ENCODE measurements at places on chromosomes 7 and 10.

GRCh38 chr7:39240864-39241263 is 263.2 kb downstream of the POU6F2 start:
- no peak for DNase-seq

GRCh38 chr10:120415709-120416330 is 41.2 kb upstream of the PLPP4 start:
- DNase-seq: peak; percentile 84

GRCh38 chr7:38561166-38561565 is 70.0 kb downstream of the AMPH start:
- DNase-seq: no peak

DNA sequence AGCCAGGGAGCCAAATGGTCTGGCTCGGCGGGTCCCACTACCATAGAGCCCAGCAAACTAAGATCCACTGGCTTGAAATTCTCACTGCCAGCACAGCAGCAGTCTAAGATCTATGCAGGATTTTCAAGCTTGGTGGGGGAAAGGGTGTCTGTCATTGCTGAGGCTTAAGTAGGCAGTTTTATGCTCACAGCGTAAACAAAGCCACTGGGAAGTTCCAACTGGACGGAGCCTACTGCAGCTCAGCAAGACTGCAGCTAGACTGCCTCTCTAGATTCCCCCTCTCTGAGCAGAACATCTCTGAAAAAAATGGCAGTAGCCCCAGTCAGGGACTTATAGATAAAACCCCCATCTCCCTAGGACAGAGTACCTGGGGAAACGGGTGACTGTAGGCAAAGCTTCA is 277.6 kb upstream of the PHF14 start:
- no peak for DNase-seq

DNA sequence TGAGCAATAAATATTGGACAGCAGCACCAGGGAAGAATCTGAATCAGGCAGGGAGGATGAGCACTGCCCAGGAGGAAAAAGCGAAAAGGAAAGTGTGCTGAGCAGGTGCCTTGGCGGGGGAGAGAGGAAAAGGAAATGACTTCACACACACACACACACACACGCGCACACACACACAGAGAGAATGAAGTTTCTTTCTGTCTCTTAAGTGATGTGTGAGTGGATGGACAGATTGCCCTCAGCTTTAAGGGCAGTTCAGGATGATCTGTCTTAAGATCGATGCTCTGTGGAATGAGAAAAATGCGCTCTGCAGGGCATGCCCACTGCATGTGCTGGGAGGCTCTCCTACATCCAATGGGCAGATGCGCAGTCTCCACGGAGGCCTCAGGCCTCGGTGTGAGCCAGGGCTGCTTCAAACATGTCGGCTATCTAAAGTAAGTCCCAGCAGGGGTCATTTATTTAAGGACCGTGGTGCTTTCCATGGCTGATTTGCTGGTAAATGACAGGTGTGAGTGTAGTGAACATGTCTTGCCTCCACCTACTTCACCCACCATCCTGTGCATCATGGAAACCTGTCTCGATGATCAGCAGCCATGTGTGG is 2.5 kb upstream of the ACBD5 start:
- peak; percentile 63 for DNase-seq

DNA sequence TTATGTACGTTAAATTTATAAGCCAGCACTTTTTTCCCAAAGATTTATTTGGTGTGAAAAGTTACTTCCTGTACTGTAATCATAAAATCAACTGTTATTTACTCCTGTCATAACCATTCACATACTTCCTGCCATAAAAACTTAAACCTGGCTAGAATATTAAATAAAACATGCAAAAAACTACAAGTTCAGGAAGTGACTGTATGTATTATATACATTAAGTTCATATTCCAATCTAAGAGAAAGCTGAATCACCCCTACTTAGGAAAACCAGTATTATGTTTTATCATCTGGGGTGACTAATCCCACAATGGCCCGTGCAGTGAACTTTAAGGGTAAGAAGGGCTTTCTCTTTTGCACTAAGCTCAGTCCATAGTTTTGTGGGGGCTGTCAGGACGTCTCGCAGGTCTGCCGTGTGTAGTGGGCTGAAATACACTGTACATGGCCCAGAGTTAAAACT is 183.7 kb upstream of the KLF14 start:
- no peak for DNase-seq

DNA sequence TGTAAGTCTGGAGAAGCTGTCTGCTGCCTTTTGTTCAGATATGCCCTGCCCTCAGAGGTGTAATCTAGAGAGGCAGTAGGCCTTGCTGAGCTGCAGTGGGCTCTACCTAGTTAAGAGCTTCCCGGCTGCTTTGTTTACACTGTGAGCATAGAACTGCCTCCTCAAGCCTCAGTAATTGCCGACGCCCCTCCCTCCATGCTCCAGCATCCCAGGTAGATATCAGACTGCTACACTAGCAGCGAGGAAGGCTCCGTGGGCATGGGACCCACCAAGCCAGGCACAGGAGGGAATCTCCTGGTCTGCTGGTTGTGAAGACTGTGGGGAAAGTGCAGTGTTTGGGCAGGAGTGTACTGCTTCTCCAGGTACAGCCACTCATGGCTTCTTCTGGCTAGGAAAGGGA is 26.4 kb upstream of the CXCL12 start:
- no peak for DNase-seq

- peak; percentile 39 for DNase-seq
These were observed 4.0 kb downstream of the GNGT1 start for GRCh38 chr7:93910076-93910994.

DNA sequence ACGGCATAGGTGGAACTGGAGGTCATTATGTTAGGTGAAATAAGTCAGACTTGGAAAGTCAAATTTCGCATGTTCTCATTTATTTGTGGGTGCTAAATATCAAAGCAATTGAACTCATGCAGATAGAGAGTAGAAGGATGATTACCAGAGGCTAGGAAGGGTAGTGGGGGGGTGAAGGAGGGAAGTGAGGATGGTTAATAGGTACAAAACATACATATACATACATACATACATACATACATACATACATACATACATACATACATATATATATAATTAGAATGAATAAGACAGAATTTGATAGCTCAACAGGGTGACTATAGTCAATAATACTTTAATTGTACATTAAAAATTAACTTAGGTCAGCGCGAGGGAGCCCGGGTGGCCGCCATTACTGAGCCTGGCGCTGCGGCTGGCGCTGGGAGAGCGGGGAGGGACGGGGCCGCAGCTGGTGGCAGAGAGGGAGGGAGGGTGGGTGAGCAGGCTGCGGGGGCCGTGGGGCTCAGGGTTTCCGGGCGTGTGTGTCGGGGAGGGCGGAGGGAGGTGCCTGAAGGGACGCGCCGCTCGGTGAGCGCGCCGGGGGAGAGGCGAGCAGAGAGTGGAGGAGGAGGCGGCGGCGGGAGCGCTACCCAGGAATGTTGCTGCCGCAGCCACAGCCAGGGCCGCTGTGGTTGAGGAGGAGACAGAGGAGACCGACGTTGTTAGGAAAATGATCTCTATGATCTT is 85.8 kb upstream of the EGFR start:
- peak; percentile 79 for DNase-seq

DNA sequence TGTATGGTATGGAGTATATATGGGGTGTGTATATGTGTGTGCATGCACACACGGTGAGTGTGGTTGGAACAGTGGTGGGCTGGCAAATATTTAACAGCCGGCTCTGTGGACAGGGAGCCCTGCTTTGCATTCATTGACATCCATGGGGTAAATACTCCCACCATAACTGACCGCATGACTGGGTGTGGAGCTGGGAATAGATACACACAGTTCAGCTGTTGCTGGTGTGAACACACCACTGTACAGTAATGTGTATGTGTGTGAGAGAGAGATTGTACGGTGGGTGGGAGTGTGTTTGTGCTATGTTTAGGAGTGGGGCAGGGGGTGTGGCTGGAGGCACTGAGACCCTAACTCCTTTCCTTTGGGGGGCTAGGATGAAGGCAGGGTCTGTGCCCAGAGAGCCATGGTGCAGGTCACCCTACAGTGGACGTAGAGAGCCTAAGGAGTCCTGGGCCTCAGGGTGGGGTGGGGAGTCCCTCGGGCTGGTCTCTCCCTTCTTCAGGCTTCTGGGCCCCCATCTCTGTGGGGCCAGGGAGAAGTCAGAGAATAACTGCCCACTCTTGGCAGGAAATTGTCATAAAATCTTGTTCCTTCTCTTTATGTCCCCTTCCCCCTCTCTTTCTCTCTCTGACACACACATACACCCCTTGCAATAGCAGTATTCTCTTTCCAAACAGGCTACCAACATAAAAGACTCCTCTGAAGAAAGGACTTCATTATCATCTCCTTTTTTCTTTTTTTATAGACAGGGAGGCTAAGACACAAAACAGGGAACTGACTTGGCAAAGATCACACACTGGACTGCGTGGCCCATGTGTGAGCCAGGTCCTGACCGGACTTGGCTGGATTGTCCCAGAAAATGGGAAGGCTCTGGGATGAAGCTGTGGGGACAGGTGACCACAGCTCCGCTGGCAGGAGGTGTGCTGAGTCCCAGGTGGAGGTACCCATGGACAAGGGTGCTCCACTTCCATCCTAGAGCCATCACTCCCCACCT is 3.2 kb downstream of the SFRP5 start:
- DNase-seq: no peak

DNA sequence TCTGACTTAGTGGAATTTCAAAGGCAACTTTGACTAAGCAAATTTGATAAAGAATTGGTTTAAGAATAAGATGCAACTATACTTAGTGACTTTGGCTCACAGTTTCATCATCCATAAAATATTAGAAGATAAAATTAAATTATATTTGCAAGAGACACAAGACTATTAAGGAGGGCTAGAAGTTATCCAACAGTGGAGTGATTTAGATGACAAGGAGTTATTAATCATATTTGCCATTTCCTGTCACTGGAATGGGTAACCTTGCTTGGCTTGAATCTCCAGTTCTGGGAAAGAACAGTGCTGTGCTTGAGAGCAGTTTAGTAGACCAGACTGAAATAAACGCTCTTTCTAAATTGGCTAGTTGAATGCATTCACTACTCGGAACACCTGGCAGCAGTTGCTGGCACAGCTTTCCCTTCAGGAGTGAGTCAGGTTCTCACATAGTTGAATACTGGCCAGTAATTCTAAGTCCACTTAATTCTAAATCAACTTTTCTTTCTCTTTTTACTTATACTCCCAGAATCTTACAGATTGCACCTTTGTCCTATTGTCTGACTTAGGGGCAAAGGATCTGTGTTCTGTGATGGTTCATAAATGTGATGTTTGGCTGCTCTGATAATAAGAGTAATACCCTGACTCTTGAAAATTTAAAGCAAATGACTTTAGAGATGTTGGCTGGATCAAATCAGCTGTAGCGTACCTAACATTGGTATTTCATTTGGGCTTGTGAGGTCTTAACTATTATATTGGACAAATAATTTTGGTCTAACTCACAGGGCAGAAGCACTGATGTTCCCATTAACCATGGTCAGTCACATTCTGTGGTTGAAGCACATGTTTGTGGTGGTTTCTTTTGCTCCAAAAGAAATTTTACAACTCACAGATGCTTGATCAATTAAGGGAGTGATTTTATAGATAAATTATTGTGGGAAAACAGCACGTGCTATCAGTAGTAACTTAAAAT is 16.6 kb downstream of the STMP1 start:
- DNase-seq: peak; percentile 41

DNA sequence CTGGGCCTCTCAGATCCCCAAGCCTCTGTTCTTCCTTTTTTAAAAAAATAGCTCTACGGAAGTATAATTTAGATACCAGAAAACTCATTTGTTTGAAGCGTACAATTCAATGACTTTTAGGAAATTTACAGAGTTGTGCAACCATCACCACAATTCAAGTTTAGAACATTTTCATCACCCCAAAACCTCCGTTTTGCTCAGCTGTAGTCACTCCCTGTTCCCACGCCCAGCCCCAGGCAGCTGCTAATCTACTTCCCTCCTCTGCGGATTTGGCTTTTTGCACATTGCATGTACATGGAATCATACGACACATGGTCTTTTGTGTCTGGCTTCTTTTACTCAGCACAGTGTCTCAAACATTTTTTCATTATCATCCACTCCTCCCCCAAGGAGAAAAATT is 229.2 kb downstream of the TCF7L2 start:
- DNase-seq: no peak

GRCh38 chr10:78820007-78820362 is 248.8 kb upstream of the ZMIZ1 start:
- DNase-seq: no peak

- DNase-seq: no peak
These were observed 190.6 kb downstream of the DIP2C start for GRCh38 chr10:498760-499435.

DNA sequence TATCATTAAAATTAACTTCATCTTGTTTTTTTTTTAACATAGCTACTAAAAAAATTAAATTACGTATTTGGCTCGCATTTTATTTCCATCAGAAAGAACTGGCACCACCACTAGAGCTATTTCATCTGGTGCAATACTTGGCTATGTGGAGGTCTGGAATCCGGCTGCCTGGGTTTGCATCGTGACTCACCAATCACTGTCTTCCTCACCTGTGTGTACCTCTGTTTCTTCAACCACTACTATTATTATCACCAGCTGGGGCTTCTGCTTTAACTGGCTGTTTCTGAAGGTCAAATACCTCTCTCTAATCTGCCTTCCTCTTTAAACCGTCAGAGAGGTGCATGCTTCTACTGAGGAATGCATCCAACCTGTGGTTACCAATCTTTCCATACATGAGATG is 6.5 kb downstream of the WDR91 start:
- no peak for DNase-seq

- no peak for DNase-seq
These were observed 289.0 kb downstream of the TNS3 start for GRCh38 chr7:47292832-47293309.

GRCh38 chr7:117582219-117582704 is 102.4 kb downstream of the CFTR start:
- DNase-seq: no peak

DNA sequence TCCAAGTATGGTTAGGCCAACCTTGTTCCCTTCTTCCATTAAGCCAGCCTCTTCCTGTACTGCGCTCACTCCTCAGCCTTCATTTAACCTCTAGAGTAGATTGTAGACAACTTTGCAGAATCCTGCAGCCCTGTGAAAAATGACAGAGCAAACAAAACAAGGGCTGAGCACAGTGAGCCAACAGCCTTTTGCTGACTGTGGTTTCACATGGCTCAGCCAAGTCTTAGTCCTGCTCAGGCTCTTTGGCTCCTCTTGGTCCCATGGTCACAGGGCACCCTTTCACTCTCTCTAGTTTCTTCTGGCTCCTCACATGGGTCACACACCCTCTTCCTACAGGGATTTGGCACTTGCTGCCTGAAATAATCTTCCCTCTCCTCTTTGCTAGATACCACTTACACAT is 900.3 kb downstream of the CCSER2 start:
- no peak for DNase-seq

DNA sequence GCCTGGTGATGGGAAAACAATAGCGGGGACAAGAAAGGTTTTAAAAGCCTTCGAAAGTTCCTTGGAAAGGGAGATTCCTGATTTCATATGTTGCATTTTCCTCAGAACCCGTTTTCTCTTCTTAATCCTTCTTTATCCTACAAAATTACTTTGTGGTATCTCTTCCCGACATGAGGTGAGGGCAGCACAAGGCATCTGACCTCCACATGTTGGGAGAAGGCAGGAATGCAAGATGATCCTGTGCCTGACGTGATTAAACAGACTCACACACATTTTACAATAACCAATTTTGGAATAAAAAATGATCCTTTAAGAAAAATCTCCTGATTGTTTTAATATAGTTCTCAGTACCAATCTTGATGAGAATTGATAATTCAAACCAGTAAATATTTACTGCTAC is 153.3 kb upstream of the MKLN1 start:
- no peak for DNase-seq

Measured in muscle of back (tissue), 13 donors.